ENCODE measurements at places on chromosomes 16 and 17. TPM values are rescaled to one million over a fixed set of nuclear protein-coding genes. Genes with fewer than 3 reads are reported as not detected.

The ABCC6 gene
- 0.49 TPM for total RNA-seq

The HSD17B1 gene
- 2.0 TPM for total RNA-seq

The MRPL58 gene
- 33.6 TPM for total RNA-seq

The SLC22A31 gene
- total RNA-seq = not detected

The GRAP gene
- total RNA-seq = 5.2 TPM

The UBALD2 gene
- 18.4 TPM for total RNA-seq

The ZG16 gene
- total RNA-seq = not detected

The GAS2L2 gene
- not detected for total RNA-seq

The GDPD3 gene
- total RNA-seq = 6.9 TPM

The PRR29 gene
- total RNA-seq = not detected

DNA sequence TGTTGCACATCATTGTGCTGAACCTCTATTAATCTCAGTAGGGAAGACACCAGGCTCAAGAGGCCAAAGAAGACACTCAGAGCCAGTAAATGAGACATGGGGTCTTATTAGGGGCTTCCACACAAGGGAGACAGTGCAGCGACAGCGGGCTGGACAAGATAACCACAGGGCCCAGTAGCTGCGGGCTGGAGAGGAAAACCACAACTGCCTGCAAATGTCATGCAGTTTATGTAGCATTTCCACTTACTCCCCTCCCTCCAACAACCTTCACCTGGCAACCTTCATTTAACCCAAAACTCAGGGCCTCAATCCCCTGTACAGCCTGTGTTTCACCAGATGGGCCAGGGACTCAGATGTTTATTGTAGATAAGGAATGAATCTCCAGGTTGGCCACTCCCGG lies 185.6 kb downstream of the UTP18 start:
- DNase-seq = no peak

GRCh38 chr17:82302991-82303943 lies 14.1 kb downstream of the CD7 start:
- DNase-seq = no peak

GRCh38 chr16:79972053-79972704 lies 371.6 kb upstream of the MAF start:
- no peak for DNase-seq

- no peak for DNase-seq
These were observed 35.5 kb upstream of the ZC3H18 start for GRCh38 chr16:88534638-88535190.

GRCh38 chr16:25014500-25015147 lies 545 bp downstream of the ARHGAP17 start:
- no peak for DNase-seq

DNA sequence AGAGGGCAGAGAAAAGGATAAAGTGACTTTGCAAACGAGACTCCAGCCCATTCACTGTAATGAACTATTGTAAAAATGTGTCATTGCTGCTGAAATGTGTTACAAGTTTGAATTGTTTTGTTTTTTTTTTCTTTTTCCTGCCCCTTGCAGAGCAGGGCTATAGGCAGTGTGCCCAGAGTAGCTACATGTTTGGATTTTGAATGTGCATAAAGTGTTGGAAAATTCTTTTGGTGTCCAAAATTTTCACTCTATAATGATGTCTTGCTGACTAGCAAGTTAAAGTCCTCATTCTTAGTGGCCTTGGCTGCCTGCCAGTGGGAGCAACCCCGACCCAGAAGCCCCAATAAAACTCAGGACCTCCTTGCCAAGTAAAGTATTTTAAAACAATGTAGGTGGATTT lies 66.5 kb downstream of the IGF2BP1 start:
- DNase-seq = no peak

DNA sequence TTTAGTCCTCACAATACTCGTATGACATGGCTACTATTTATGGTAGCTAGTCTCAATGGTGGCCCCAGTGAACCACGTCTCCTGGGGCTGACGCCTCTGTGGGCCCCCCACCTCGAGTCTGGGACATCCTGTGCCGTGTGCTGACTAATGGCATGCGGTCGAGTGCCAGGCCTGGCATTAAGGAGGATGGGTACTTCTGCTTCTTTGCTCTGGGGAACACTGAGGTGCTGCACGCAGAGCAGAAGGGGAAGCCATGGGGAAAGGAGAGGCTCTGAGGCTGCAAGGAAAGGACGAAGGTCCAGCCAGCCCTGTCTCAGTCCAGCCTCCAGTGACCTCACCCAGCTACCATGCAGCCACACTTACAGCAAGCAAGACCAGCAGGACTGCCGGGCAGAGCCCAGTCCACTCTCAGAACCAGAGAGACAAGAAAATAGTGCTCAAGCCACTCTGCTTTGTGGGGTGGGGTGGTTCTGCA lies 5.7 kb upstream of the MPRIP start:
- DNase-seq = no peak

- DNase-seq = no peak
These were observed 45.6 kb downstream of the CYB5B start for GRCh38 chr16:69469807-69470561.

- DNase-seq = no peak
These were observed 458.9 kb downstream of the CDH13 start for GRCh38 chr16:83085660-83086059.

DNA sequence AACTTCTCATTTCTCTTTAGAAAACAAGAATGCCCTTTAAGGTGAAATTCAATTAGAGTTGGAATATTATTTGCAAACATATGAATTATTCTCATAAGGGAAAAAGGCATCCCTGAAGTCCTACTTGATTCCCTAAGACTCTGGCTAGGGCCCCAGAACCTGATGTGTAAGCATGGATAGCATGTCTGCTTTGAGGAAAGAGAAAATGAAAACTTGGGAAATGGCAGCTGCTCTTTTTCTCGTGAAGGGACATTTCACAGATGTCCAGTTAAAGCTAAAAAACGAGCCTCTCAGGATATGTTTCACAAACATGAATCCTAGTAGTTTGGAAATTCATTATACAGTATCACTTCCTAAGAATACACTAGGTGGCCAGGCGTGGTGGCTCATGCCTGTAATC lies 112.3 kb upstream of the CLEC3A start:
- no peak for DNase-seq

- no peak for DNase-seq
These were observed 15.3 kb downstream of the TMEM204 start for GRCh38 chr16:1548727-1549126.

- no peak for DNase-seq
These were observed 237.0 kb downstream of the SEC14L1 start for GRCh38 chr17:77377710-77378235.

- no peak for DNase-seq
These were observed 96.1 kb downstream of the C17orf67 start for GRCh38 chr17:56737421-56738161.

DNA sequence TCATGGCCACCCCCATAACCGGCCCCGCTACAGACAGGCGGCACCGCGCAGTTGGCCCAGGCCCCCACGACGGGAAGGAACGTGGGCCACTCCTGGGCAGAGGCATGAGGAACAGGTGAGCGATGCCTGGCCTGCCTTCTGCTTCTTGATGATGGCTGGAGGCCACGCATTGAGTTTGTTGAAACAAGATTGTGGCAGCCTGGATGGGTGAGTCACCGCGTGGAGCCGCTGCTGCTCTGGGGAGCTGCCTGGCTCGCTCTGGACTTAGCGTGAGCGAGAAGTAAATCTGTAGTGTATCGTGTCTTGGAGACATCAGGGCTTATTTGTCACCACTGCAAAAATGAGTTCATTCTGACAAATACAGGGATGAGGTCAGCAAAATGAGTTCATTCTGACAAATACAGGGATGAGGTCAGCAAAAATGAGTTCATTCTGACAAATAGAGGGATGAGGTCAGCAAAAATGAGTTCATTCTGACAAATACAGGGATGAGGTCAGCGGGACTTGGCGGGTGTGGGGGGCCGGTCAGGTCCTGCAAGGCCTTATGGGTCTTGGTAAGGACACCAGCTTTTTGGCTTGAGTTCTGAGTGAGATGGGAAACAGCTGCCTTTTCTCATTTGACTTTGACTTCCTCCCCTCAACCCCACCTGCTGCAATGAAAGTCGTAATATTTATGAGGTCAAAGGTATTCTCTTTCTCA lies 93.0 kb downstream of the SEC14L1 start:
- DNase-seq = no peak

GRCh38 chr16:51508490-51509212 lies 357.6 kb upstream of the SALL1 start:
- no peak for DNase-seq

GRCh38 chr16:78530283-78530682 lies 430.8 kb downstream of the WWOX start:
- no peak for DNase-seq

DNA sequence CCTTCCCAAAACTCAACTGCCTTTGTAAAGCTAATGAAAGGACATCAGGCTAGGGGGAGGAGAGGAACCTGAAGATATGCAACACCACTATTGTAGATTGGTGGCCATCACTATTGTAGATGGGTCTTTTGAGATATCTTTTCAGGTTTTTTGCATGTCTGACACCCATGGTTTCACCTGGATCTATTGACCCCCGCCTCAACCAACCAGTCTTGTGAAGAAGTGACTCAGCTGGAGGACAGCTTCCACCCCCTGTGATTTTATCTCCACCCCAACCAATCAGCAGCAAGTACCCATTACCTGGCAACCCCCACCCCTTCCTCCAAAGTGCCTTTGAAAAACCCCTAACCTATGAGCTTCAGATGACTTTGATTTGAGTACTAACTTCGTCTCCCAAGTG lies 382.6 kb upstream of the GOT2 start:
- no peak for DNase-seq

Data from vagina (tissue), 2 donors.